ENCODE measurements at places on chromosomes 4 and X. TPM values are rescaled to one million over a fixed set of nuclear protein-coding genes. Genes with fewer than 3 reads are reported as not detected.

Gene KCNIP4
- total RNA-seq, result not detected

Gene TASL
- total RNA-seq, result not detected

Gene ANKRD37
- 7.0 TPM for total RNA-seq

Gene USP46
- 10.9 TPM for total RNA-seq

Gene CSN1S1
- total RNA-seq, result not detected
